ENCODE measurements at places on chromosomes 1 and 21. TPM values are rescaled to one million over a fixed set of nuclear protein-coding genes. Genes with fewer than 3 reads are reported as not detected.

TCEA3 gene
- total RNA-seq: 0.91 TPM

FLG2 gene
- under 0.01 TPM for total RNA-seq

RGS4 gene
- 235 TPM for total RNA-seq

MACF1 gene
- 492 TPM for total RNA-seq

PCP4 gene
- not detected for total RNA-seq

ZNF695 gene
- total RNA-seq: 1.6 TPM

OR2L3 gene
- not detected for total RNA-seq

TRIM17 gene
- total RNA-seq: not detected
